Lung microvascular endothelial cell (primary cell): ENCODE measurements at places on chromosomes 5 and 9. TPM values are rescaled to one million over a fixed set of nuclear protein-coding genes. Genes with fewer than 3 reads are reported as not detected.

GDF9 gene
- total RNA-seq, result not detected in 2 replicates

DNA sequence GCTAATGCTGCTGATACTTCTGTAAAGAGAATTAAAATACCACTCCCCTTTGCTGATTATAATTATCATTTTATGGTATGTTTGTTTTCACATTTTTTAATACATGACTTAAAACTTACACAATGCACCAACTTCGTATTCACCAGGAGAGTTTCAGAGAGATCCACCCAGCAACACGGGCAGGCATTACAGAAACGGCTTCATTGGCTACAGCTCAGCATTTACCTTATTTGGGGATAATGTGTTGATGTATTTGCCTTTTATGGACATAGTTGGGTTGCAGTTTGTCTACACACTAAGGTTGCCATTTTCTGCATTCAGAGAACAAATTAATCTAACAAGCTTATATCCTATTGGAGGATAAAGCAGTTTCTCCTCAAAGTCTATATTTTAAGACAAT is 423.6 kb downstream of the PRDM9 start:
- no peak for DNase-seq

DNA sequence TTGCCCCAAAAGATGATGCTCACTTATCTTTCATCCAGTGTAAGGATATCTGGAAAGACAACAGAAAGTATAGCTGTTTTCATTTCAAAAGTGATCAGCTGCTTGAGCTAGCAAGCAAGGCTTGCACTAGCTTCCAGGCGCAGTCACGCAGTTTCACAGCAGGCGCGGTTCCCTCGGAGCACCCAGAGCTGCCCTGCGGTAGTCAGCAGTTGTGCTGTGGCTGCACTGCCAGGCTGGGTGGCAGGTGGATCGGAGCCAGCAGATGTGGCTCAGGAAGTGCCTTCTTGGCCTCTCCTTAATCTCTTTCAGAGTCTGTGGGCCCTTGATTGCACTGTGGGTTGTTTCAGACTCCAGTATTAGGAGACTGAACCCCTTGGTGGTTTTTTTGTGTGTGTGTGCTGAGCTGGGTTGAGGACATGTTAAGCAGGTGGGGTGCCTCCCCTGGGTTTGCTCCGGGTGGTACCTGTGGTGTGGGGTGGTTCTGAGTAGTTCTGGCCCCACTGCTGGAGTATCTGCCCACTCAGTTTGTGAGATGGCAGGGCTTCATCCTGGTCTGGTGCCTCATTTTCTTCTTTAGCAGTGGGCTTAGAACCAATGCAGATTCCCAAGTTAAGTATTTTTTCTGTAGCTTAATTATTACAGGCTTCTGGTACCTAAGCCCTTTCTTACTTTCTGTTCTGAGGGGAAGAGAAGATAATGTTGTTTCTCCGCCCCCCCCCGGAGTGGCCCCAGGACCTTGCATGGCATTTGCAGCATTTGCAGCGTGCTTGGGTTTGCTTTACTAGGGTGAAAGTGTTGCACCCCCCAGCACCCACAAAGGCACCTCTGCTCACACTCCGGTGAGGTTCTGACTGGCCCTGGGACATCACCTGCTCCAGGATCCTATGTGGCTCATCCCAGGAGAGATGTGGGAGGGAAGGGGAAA is 16.4 kb downstream of the TENT4A start:
- no peak for DNase-seq

GRCh38 chr9:34498553-34498952 is 24.2 kb downstream of the ENHO start:
- no peak for DNase-seq

- DNase-seq, result no peak
Observed at GRCh38 chr5:66553916-66554575, 42.1 kb upstream of the MAST4 start.

GRCh38 chr9:8815931-8816330 is 1016.4 kb upstream of the DMAC1 start:
- no peak for DNase-seq

DNA sequence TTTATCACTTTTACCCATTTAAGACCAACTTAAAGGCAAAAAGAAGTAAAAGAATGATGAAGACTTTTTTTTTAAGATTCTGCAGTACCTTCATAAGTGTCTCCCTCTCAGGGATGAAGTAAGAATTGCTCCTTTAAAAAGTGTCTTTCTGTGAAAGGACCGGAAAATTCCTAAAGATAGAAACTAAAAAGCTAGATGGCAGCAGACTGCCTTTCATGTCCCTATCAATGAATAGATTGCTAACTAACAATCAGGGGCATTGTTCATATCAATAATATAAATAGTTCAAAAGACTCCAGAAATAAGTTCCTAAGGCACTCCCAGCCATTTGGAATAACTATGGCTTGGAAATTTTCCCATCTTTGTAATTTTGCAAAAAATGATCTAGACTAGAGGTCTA is 558.0 kb downstream of the PDE4D start:
- no peak for DNase-seq

- DNase-seq, result no peak
Observed at GRCh38 chr9:130663258-130663976, 977 bp upstream of the PRDM12 start.

PTGDS gene
- 0.22 and 0.79 TPM in 2 replicates for total RNA-seq

CDHR2 gene
- under 0.01 TPM in 1 of 2 replicates, not detected in the other for total RNA-seq

DNA sequence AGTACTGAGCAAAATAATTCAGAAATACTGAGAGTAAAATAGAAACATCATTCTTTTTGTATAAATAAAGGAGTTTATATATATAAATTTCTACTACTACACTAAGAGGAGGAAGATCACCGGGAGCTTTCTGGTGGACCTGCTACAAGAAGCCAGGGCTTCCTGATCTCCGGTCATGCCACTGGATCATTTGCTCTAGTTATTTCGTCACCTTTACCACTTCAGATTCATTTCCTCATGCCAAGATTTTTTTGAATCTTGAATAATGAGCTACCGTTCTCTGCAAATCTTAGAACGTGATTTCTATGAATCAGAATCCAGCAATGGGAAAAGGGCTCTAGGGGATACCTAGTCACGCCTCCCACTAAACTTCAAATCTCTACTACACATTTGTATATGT is 51.9 kb upstream of the TBC1D9B start:
- DNase-seq, result no peak

DNA sequence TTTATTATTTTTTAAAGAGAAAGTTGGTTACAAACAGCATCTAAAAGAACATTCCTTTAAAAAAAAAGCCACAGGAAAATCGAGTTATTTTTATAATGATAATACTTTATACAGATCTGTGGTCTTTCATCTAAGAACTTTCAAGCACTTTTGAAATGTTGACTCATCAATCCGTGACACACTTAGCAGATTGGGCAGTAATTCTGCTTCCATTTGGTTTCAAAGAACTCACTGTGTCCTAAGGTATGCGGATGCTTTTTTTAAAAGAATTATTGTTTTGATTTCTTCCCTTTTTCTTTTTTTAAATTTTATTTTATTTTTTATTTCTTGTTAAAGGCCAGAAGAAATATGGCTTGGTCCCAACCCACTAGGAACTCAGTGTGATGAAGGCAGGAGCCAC is 147.8 kb downstream of the AOPEP start:
- peak; percentile 50 for DNase-seq

GRCh38 chr9:14515571-14516198 is 177.5 kb downstream of the ZDHHC21 start:
- DNase-seq, result no peak

ARID3C gene
- total RNA-seq, result under 0.01 and 0.20 TPM in 2 replicates

SLC22A5 gene
- 3.4 and 4.1 TPM in 2 replicates for total RNA-seq

- DNase-seq, result no peak
Observed at GRCh38 chr9:88605512-88606362, 70.8 kb downstream of the NXNL2 start.

INSL4 gene
- not detected in 2 replicates for total RNA-seq

TMEM252 gene
- not detected in 2 replicates for total RNA-seq

COL15A1 gene
- under 0.01 TPM in 1 of 2 replicates, not detected in the other for total RNA-seq

CDH9 gene
- total RNA-seq, result not detected in 2 replicates

DNA sequence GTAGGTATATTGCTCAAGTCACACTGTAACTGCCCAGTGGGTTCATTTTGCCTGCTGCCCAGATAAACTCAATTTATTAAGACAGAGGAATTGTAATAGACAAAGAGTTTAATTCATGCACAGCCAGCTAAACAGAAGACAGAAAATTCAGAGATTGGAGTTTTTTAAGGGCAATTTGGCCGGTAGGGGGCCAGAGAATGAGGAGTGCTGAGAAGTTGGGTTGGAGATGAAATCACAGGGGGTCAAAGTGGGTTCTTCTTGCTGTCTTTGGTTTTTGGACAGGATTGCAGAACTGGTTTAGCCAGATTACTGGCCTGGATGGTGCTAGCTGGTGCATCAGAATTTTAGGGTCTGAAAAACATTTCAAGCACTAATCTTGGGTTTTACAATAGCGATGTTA is 20.7 kb upstream of the IL33 start:
- DNase-seq, result no peak

DNA sequence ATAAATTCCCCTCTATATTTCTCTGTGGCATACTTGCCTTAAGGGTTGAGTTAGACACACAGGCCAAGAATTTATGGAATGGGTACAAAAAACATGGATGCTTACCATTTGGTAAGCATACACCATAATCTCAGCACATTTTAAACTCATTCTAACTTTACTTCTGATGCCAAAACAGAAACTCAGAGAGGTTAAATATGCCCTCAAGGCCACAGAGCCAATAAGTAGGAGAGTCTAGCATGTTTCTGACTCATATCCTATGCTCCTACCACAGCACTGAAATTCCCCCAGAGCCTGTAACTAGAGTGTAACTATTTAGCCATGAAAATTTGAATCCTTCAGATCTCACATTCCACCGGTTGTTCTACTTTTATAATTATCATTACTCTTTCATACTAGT is 559.7 kb downstream of the ACTL7B start:
- peak; percentile 54 for DNase-seq

DNA sequence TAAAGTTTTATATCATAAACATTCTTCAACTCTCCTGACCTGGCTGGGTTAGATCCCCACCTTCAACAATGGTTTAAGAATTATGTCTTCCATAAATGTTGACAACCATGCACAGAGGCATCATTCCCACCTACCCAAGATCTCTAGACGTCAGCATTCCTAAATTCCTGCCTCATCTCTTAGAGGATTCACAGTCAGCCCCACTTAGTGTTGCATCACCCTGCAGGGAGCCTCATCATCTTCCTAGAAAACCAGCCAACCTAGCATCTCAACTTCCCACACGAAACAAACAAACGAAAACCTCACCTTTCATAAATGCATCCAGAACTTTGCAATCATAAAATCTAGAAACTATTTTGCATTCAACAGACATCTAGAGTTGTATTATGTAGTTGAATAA is 816.1 kb upstream of the C9orf72 start:
- no peak for DNase-seq

- DNase-seq, result peak; percentile 65
Observed at GRCh38 chr5:98774192-98775033, 950 bp downstream of the RGMB start.

- no peak for DNase-seq
Observed at GRCh38 chr5:50401336-50401735, 39.8 kb downstream of the EMB start.
